ENCODE measurements at places on chromosomes 5 and 9.

- no peak for DNase-seq
Measured at GRCh38 chr9:133876144-133876543, 116.0 kb downstream of the VAV2 start.

GRCh38 chr5:131260895-131261294 is 3.0 kb upstream of the CDC42SE2 start:
- no peak for DNase-seq

DNA sequence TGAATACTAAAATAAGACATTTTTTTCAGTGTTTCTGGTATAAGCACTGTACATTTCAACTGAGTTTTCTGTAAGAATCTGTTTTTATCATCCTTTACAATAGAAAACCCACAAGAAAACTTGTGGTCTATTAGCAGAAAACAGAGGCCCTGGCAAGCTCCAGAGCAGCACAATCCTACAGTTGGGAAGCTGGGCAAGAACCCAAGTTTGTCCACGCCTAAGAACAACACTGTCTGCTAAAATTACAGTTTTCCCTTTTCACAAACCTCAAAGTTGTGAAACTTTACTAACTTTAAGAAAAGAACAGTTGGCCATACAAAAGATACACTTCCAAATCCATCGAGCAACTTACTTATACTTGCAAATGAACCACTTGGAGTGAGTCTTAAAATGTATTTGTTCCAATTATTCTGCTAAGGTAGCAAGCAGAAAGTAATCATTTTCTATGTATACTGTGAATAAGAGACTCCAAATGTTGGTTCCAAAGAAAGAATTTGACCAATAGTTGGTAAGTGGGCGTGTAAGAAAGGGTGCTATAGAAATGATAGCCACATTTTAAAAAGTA is 982.0 kb upstream of the ARRDC3 start:
- DNase-seq, result no peak

- DNase-seq, result no peak
Measured at GRCh38 chr5:87777877-87778276, 365.1 kb upstream of the CCNH start.

DNA sequence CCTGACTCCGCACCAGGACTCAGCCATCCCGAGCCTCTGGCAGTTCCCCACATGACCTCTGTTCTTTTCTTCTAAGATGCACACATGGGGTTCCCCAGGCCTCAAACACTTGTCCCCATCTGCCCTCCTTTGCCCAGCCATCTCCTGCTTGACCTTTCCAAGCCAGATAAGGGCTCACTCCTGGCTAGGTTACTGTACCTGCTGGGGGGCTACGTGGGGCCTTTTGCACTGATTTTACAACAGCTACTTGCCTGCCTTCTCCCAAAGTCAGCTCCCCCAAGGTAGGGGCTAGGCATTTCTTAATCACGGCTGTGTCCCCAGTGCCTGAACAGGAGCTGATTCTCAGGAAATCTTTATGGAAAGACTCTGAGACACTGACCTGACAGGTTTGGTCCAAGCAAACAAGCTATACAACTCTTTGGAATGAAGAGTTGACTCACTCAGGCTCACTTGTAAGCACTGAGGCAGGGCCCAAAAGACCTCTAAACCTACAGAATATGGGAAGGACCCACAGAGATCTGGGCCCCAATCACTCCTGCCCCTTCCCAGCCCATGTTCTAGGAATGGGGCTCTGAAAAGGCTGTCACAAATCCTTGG is 2.5 kb downstream of the MACROH2A1 start:
- no peak for DNase-seq

- no peak for DNase-seq
Measured at GRCh38 chr5:169089343-169089742, 211.6 kb downstream of the SLIT3 start.

GRCh38 chr5:155114655-155115054 is 101.1 kb downstream of the KIF4B start:
- no peak for DNase-seq

GRCh38 chr9:12274577-12274976 is 418.6 kb upstream of the TYRP1 start:
- no peak for DNase-seq

Data from NK-92 treated with Interleukin-12 subunit alpha and Interleukin-12 subunit beta, amount 100 ng/mL, for 24 hours (cell line).